Stimulated activated CD8-positive, alpha-beta memory T cell treated with anti-CD3 and anti-CD28 coated beads, Interleukin-4, amount 100 ng/mL, for 24 hours (primary cell): ENCODE measurements at places on chromosomes 13 and 19.

DNA sequence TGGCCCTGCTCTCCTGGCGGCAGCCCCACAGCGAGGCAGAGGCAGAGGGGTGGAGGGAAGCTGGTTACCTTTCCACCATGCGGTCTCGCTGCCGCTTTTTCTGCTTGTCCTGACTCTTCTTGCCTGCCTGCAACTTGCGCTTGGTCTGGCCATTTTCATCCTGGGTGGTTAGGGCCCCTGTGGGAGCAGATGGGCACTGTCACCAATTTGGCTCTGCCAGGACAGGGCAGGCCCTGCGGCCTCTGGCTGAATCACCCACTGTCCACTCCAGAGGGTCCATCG, 19.6 kb upstream of the AKAP8 start:
- no peak for DNase-seq

DNA sequence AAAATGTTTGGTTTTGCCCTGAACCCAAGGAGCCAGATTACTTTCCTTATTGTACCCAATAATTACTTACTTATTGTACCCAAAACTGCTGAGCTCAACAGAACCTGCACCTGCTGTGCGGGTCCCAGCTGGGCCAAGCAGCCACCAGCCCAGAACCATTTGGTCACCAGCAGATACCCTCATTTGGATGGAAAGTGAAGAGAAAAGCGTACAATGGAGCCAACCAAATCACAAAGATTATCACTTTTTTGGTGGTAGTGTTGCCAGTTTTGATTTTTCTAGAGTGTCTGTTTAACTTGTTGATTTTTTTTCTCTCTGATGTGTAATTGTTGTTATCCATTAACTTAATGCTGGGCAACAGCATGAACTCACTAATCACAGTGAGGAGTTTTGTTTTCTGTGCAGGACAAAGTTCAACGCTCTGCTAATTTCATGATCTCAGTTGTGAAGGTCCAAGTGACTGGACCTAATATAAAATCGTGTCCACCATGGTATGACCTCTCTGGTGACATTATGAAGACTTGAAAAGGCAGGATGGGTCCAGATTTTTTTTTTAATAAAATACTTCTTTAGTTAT, 23.8 kb downstream of the SPATA13 start:
- no peak for DNase-seq

DNA sequence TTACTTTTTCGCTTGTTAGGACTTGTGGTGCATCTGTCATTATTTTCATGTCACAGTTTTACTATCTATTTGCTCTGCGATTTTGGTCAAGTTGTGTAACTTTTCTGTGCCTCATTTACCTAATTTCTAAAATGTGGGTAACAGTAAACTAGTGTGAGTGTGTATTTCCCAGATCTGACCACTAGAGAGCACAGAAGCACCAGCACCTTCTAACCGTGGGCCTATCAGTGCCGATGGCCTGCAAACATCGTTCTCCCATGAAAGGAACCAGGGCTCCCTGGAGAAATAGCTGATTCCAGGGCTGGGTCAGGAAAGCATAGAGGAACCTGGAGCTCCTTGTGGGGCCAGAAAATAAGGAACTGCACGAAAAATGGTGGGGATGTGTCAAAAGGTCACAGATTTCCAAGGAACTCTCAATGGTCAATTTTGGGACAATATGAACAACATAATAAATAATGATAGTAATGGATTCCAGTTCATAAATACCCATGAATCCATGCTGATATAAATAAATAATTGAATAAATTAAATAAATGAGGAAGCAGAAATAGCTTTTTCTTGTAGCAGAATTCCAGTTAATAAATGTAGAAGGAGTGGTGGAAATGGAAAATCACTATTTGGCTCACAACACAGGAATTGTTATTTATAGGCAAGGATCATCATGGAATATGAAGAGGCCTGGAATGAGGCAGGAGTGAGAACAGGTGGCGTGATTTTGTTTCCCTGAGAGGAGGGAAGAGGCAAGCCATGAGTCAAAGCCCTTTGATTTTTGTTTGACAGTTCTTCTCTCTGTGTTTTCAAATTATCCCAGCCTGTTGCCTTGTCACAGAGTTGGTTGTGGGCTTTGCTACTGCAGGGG, 31.1 kb downstream of the CEACAM8 start:
- DNase-seq: no peak

- DNase-seq: no peak
Observed at GRCh38 chr19:30696514-30696913, 324.3 kb downstream of the ZNF536 start.

GRCh38 chr19:3440082-3440481, 40.2 kb downstream of the SMIM24 start:
- peak; percentile 48 for DNase-seq

GRCh38 chr19:7507884-7508283, 8.0 kb upstream of the ZNF358 start:
- no peak for DNase-seq

GRCh38 chr19:14395710-14396336, 14.6 kb downstream of the ADGRE5 start:
- DNase-seq: no peak

GRCh38 chr13:42807866-42808265, 26.5 kb downstream of the FAM216B start:
- no peak for DNase-seq

- DNase-seq: no peak
Observed at GRCh38 chr19:6239871-6240676, 39.7 kb downstream of the MLLT1 start.

DNA sequence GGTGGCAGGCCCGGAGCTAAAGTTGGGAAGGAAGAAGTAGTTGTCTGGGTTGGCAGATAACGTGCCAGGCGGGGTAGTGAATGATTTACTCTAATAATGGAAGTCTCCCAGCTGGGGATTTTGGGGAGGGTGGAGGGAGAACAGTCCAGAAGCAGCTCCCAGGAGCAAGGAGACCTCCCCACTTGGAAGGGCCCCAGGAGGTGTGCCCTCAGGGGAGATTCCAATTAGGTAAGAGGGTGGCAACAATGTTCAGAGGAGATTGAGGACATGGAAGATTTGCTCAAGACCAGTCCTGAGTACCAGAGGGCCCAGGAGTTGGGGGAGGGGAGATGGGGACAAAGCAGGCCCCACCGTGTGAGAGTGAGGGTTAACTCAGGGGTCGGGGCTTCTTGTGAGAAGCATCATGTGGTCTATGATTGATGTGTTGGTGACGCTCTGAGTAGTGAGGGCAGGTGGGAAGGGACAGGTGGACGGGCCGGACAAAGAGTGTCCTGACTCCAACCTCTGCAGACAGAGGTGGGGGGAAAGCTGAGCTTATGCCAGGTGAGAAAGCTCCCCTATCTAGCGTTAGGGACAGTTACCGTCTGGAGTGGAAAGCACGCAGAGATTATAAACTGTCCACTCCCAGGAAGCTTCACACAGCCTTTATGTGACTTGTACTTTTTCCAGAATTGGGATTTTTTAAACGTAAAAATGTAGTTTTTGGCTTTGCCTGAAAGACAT, 3.5 kb downstream of the SPINT2 start:
- DNase-seq: no peak

DNA sequence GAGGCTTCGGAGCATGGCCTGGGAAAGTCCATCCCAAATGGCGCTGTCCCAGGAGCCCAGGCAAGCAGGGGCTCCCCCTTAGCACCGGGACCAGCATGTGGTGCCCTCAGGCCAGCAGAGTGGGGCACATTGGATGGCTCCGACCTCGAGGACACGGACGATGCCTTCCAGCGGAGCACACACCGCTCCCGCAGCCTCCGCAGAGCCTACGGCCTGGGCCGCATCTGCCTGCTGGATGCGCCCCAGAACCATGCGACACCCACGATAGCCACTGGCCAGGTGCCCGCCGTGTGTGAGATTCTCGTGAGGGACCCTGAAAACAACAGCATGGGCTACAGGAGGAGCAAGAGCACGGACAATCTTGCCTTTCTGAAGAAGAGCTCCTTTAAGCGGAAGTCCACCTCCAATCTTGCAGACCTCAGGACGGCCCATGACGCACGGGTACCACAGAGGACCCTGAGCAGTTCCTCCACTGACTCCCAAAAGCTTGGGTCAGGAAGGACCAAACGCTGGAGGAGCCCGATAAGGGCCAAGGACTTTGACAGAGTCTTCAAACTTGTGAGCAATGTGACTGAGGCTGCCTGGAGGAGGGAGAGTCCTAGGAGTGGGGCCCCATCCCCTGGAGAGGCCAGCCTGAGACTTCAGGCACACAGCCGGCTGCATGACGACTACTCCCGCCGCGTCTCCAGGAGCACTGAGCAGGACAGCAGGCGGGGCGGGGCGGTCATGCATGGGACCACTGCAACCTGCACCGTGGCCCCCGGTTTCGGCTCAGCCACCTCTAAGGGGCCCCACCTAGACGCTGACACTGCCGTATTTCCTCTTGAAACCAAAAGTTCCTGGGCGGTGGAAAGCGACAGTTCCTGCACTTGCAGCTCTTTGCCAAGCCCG, 63.1 kb downstream of the SPATA13 start:
- no peak for DNase-seq

GRCh38 chr13:106570299-106570852, 2.4 kb upstream of the ARGLU1 start:
- peak; percentile 45 for DNase-seq

DNA sequence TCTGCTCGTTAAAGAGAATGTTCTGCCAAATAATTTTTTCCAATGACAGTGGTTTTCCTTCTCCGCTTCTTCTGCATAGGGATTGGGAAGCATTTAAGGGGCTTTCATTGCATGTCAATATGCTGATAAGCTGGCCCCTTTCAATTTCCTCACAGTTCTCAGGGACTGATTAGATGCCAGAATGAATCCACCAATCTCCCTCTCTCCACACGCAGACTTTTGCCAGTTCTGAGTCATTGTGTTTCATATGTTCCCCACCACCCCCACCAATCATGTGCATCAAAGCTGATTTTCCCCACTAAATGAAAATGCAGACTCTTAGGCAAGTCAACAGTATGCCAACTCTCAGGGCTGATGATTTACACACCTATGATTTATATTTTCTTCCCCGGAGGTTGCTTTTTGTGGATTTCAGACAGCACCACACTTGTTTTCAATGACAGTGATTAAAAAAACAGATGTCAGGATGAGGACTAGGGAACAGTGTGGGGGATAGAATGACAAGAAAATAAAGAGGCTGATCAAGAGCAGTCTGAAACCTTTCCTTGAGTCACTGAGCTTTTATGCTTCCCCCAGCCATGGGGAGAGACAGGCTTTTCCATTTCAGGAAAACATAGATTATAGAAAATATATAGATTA, 47.9 kb upstream of the C13orf42 start:
- DNase-seq: no peak

- peak; percentile 10 for DNase-seq
Observed at GRCh38 chr13:44576351-44577235, 463 bp upstream of the TSC22D1 start.

DNA sequence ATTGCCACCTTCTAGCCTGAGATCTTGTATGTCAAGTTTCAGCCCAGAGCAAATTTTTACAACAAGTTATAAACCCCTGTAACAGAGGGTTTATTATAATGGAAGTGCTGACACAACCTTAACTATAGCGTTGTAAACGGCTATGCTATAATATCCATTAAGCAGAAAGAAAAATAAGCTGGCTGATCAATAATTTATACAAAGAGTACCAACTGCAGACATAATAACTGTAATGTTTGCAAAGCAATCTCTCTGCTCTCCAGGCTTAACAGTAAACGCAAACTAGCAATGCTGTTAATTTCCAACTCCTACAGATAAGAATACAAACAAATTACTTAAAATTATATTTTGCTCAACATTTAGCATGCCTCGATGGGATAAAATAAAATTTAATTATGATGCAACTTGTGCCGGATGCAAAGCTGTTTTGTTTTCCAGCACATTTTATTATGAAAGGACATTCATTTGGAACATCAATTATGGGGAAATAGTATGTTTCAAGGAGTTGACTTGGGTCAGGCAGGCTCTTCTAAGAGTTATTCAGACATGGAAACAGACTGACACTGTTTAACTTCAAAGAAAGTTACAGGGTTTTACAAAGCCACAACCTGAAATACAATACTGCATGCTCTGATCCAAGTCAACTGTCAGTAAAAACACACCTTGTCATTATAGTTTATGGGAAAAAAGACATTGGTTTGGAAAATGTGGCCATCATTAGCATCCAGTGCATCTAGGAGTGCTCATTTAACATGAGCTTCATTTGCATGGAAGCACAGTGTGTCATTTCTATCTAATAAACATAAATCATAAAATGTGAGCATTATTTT, 6.6 kb upstream of the DACH1 start:
- no peak for DNase-seq

DNA sequence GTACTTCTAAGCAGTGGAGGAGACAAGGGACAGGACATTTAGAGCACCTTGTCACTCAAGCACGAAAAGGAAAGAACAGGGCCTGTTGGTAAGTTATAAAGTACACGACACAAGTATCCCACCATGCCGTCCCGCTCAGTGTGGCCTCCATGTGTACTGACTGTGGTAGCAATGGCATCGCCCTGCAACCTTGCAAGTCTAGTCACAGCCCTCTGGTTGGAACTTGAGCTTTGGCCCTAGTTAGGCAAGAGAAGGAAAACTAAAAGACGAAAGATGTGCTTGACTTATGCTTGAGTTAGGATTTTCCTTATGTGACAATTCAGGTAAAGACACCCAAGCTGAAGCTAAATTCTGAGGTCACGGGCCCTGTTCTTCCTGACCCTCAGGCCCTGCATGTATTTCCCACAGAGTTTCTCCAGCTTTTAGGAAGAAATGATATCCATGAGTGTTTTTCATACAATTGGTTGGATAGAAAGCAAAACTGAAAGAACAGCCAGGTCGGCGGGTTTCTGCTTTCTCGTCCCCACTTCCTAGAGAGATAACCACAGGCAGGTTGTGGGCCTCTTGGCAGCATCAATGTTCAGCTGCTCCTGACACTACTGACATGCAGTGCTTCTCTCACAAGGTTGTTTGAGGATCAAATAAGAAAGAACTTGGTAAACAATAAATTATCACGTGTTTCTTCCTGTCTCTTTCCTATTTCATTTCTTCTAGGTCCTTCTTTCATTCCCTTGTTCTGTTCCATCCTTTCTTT, 216.2 kb downstream of the IRS2 start:
- peak; percentile 3 for DNase-seq

- no peak for DNase-seq
Observed at GRCh38 chr13:55999709-56000108, 1141.0 kb upstream of the PRR20A start.

GRCh38 chr13:93561576-93562225, 335.1 kb downstream of the GPC6 start:
- DNase-seq: no peak

DNA sequence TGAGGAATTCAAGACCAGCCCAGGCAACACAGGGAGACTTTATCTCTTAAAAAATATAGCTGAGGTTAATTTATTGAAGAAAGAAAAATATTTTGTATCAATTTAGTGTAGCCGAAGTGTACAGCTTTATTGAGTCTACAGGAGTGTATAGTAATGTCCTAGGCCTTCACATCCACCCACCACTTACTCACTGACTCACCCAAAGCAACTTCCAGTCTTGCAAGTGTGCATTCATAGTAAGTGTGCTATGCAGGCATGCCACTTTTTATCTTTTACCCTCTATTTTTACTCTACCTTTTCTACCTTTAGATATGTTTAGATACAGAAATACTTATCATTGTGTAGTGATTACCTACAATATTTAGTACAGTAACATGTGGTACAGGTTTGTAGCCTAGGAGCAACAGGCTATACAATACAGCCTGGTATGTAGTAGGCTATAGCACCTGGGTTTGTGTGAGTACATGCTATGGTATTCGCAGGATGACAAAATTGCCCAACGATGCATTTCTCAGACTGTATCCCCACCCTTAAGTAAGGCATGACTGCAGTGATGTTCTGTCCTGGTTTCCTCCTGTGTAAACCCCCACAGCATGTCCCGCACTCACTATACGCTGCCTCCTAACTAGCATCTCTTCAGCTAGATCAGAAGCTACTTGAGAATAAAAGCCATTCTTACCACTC, 15.3 kb upstream of the ATP12A start:
- DNase-seq: no peak
